Nephron progenitor cell (in vitro differentiated cells): ENCODE measurements at places on chromosomes 6 and 20.
A peak's percentile ranks its signal among the peaks of the same experiment; 100 is the strongest.

GRCh38 chr20:62498874-62499273 lies 23.1 kb upstream of the GATA5 start:
- no peak for DNase-seq

DNA sequence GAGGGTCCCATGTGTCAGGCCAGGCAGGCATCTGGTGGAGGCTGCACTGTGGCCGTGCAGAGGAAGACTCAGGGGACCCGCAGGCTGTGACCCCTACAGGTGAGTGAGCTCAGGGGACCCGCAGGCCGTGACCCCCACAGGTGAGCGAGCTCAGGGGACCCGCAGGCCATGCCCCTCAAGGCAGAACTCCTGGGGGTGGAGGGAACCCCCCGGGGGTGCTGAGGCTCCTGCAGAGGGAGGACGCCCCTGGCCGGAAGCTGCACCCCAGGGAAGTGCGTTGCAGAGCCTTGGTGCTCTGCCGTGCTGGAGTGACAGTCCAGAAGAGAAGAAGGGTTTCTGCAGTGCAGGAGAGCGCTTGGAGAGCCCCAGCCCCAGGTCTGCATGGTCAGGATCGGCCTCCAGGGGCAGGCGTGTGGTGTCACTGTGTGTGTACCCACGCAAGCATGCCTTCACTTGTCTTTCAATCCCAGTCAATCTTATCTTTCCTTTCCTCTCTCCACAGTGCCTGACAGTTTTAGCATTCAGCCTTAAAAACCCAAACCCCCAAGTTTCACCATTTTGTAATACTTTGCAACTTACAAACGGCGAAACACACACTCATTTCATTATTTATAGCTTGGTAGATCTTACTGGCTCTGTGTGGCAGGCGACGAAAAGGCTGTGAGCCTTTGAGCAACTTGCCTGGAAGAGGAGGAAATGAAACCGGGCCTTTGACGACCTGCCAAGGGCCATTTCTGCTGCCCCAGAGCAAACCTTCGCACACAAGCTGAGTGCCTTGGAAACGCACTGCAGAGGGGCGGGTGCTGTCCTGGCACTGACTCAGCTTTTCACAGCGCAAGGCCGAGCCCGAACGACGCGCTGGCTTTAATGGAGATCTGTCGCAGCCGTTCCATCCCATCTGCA lies 101.4 kb upstream of the AGPAT4 start:
- DNase-seq = peak; percentile 23

GRCh38 chr6:79404677-79405076 lies 132.6 kb downstream of the LCA5 start:
- DNase-seq = no peak

DNA sequence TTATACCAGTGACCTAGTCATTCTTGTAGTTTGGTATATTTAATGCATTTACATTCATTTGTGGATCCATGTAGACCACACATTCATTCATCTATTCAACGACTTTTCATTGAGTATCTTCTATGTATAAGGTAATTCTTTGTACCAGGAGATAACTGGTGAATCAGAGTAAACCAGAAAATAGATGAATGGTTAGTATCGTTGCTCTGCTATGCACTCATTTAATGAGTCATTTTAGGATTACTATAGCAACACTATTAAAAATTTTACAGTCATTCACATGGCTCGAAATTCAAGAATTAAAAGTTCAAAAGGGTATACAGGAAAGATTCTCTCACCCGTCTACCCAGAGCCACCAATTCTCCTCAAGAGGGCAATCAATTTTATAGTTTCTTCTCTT lies 26.8 kb downstream of the DOK5 start:
- no peak for DNase-seq

DNA sequence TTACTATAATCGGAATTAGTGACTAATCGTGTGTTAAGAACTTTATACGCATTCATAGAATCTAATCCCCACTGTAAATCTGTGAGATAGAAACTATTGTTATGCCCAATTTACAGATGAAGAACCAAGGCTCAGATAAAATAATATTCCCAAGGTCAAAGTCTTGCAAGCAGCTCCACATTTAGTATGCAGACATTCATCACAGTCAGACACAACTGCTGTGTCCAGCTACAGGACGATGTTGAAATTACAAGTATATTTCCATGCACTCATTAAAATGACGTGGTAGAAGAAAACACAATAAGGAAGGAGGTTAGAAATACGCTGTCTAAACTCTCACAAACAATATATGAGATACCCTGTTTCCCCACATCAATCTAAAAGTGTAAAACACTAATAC lies 82.5 kb downstream of the PREX1 start:
- no peak for DNase-seq

DNA sequence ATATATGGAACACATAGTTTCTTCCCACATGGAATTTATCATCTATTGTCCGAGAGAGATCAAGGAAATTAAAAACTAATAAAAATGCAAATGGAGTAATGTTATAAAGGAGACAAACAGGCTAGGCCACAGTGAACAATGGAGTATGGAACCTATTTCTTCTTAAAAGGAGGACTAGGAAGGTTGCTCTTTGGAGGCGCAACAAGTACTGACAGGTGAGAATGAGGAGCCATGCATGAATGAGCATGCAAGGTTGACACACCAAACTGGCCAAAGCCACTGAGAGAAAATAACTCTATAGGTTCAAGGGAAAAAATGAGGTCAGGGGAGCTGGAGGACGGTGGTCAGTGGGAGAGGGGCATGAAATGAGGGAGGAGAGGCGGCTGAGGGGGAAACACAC lies 40.9 kb downstream of the PSMB1 start:
- no peak for DNase-seq

DNA sequence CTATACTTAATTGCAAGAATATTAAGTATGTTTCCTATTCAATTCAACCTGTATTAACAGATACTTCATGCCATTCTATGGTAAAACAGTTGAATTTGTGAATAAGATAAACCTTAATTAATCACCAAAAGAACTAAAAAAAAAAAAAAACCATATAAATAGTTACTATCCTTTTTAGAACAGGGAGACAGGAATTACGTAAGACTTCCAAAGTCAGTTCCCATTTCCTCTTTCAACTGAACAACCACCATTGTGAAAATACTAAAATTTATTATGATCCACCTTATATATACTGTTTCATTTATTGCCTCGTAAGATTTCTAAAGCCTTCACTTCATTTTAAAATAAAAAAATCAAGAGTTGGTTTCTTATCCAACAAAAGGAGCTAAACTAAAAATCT lies 9.4 kb downstream of the CCNC start:
- no peak for DNase-seq

DNA sequence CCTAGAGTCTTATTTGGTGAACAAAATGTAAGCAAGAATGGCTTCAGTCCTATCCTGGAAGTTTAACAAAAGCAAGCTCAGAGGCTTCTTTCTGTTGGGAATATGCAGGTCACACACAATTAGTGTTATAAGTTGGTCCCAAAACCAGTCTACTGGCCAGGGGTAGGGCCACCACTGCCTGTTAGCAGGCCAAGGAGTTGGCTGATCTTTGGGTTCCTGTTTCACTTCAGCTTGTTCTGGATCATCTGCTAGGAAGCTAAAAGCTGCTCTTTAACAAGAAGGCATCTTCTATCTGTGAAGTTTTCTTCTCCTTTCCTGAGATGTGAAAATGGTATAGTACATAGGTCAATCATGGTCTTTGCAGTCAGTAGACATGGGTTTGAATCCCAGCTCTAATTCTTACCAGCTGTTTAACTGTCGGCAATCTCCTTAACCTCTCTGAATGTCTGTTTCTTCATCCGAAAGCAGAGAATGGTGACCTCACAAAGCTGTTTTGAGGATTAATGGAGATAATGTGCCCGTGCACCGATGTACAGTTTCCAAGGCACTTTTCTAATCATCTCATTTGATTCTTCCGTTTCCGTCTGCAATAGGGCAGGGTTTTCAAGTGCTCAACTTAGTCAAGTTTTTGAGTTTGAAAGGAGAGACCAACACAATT lies 271.2 kb upstream of the TAB2 start:
- no peak for DNase-seq

GRCh38 chr6:41664271-41664670 lies 26.0 kb downstream of the MDFI start:
- no peak for DNase-seq

- DNase-seq = peak; percentile 68
Measured at GRCh38 chr6:105424175-105424783, 21.4 kb upstream of the PREP start.

- no peak for DNase-seq
Measured at GRCh38 chr6:111971181-111971841, 82.6 kb upstream of the CCN6 start.

DNA sequence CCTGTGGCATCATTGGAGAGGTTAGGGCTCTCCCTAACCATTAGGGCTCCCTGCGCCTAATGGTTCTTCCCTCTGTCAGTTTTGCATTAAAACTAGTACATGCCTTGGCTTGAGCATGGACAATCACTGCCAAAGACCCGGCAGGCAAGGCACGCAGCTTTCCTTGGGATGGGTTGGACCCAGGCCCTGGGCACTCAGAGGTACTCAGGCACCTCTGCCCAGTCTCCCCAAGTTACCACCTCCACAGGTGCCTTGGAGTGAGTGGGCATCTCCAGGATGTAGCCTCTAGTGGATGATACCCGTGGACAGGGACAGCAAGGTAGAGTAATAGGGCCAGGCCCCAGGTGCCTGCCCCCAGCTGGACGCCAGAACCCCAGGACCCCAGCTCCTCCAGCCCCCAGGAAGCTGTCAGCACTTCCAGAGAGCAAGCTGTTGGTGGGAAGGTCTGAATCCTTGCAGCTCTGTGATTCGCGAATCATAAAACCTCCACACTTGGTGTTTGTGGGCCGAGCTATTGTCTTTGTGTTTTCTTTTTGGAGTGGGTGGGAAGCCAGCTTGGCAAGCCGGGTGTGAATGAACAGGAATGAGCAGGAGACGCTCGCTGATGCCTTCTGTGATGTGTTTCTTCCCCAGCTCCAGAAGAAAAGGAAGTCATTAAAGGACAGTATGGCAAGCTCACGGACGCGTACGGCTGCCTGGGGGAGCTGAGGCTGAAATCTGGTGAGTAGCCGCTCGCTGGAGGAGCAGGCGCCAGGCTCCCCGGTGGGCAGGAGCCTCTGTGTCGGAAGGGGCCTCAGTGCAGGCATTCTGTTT lies 35.1 kb downstream of the SYNJ2 start:
- no peak for DNase-seq

GRCh38 chr6:6975459-6976111 lies 132.2 kb upstream of the RREB1 start:
- DNase-seq = peak; percentile 16

DNA sequence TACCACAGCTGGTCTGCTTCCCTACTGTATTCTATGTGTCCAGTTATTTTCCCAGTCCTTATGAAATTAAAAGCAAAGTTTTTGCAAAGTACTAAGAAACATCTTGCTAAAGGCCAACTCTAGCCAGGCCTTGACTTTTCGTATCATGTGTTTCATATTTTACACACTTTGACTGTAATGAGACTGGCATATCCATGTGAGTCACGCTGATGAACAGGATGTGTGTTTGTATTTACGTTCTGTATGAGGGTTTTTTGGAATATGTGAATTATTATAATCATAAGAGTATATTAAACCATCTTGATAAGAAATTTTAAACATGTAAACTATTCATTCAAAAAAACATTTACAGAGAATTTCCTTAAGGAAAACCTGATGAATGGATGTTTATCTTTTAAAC lies 59.7 kb downstream of the EYA4 start:
- no peak for DNase-seq

DNA sequence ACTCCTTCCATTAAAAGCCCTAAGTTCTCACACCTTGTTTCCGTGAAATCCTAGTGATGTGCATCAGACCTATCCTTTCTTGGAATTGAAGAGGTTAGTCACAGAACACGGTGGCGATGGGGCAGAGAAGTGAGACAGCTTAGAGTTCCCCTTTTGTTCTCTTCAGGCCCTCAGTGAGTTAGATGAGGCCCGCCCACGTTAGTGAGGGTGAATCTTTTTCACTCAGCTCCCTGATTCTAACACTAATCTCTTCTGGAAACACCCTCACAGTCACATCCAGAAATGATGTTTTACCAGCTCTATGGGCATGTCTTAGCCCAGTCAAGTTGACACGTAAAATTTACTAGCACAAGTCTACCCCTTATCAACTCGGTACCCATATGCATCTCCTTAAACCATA lies 172.7 kb upstream of the NOX3 start:
- DNase-seq = no peak

GRCh38 chr6:88650029-88650619 lies 313.3 kb downstream of the RNGTT start:
- no peak for DNase-seq

- DNase-seq = no peak
Measured at GRCh38 chr20:10040070-10040975, 5.5 kb downstream of the ANKEF1 start.

DNA sequence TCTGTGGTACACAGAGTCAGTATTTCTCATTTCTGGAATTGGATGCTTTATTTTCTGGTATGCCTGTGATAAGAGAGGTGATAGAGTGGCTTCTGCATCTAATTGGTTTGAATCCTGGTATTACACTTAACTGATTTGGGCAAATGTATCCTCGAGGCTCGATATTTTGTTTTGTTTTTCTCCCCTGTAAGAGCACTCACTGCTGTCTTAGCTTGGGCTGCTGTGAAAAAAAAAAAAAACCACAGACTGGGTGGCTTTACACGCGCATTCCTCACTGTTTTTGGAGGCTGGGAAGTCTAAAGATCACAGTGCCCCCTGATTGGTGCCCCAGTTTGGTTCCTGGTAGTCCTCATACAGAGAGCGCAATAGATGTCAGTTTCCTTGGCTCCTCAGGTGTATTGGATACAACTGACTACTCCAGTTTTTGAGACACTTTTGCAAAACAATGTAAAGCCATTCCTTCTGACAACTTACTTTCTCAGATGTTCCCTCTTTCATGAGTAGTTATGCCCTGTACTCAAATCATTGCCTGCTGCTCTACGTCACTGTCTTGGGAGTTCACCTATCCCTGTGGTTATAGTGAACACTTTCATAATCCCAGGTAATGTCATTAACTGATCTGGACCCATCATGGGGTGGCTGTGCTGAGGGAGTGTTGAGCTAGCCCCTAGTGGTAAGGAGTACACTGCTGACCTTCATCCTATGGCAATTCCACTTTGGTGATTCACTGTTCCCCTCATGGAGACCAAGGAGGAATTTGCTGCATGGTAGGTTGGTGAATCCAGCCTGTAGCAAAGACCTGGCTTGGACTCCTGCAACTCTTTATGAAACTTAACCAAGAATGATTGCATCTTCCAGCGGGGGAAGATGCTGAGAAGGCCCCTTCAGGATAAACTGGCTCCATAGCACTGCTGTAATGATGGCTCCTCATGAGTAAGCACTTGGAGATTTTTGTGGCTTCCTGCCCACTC lies 3.5 kb upstream of the ACAT2 start:
- DNase-seq = no peak

GRCh38 chr6:113149511-113149910 lies 707.6 kb upstream of the MARCKS start:
- DNase-seq = no peak
